ENCODE measurements at places on chromosomes 13 and 19. TPM values are rescaled to one million over a fixed set of nuclear protein-coding genes. Genes with fewer than 3 reads are reported as not detected.

Gene ZNF296
- 9.1 TPM for total RNA-seq

Gene GRIN2D
- total RNA-seq = 7.9 TPM

Gene ZNF528
- 0.08 TPM for total RNA-seq

Gene CACNG6
- total RNA-seq = 13.8 TPM

Gene NHLRC3
- total RNA-seq = 4.7 TPM

Gene PLIN4
- 0.32 TPM for total RNA-seq

Gene TDRD12
- total RNA-seq = 0.08 TPM

Gene LENG9
- total RNA-seq = 8.0 TPM

Gene SHC2
- 1.0 TPM for total RNA-seq

Gene LRRC25
- not detected for total RNA-seq

Gene CEACAM19
- 8.3 TPM for total RNA-seq

Gene CNN2
- 49.8 TPM for total RNA-seq

Gene MEDAG
- 0.06 TPM for total RNA-seq

Gene CYP4F22
- total RNA-seq = 0.08 TPM

Gene PGLYRP1
- not detected for total RNA-seq

Gene MAP4K1
- 0.92 TPM for total RNA-seq

Gene SIGLEC12
- total RNA-seq = not detected

Gene PALM
- 17.8 TPM for total RNA-seq

Gene ACER1
- not detected for total RNA-seq

Gene CEBPA
- 8.9 TPM for total RNA-seq

Gene TEX29
- not detected for total RNA-seq

Gene PDX1
- total RNA-seq = 0.08 TPM

Gene MUC16
- total RNA-seq = 0.07 TPM

Gene SLC1A6
- not detected for total RNA-seq

Gene GRK1
- not detected for total RNA-seq

Gene KLK4
- total RNA-seq = 0.08 TPM

Gene PODNL1
- 1.1 TPM for total RNA-seq
